ENCODE measurements at places on chromosomes 5 and 9.

GRCh38 chr5:138369261-138369660 lies 16.8 kb downstream of the KDM3B start:
- no peak for DNase-seq

- no peak for DNase-seq
These were observed 1.9 kb downstream of the GAPT start for GRCh38 chr5:58493141-58493540.

- no peak for DNase-seq
These were observed 422.9 kb downstream of the EBF1 start for GRCh38 chr5:158676642-158677469.

- no peak for DNase-seq
These were observed 363.8 kb downstream of the LRRC70 start for GRCh38 chr5:62942384-62942783.

- DNase-seq: no peak
These were observed 461.9 kb downstream of the EFNA5 start for GRCh38 chr5:107208867-107209266.

- no peak for DNase-seq
These were observed 104.2 kb downstream of the SNX18 start for GRCh38 chr5:54621709-54622108.

- DNase-seq: no peak
These were observed 2.1 kb upstream of the MARCHF6 start for GRCh38 chr5:10351199-10351905.

GRCh38 chr5:20618340-20618739 lies 630.3 kb upstream of the CDH18 start:
- no peak for DNase-seq

GRCh38 chr5:6069496-6070185 lies 308.7 kb downstream of the MED10 start:
- no peak for DNase-seq

DNA sequence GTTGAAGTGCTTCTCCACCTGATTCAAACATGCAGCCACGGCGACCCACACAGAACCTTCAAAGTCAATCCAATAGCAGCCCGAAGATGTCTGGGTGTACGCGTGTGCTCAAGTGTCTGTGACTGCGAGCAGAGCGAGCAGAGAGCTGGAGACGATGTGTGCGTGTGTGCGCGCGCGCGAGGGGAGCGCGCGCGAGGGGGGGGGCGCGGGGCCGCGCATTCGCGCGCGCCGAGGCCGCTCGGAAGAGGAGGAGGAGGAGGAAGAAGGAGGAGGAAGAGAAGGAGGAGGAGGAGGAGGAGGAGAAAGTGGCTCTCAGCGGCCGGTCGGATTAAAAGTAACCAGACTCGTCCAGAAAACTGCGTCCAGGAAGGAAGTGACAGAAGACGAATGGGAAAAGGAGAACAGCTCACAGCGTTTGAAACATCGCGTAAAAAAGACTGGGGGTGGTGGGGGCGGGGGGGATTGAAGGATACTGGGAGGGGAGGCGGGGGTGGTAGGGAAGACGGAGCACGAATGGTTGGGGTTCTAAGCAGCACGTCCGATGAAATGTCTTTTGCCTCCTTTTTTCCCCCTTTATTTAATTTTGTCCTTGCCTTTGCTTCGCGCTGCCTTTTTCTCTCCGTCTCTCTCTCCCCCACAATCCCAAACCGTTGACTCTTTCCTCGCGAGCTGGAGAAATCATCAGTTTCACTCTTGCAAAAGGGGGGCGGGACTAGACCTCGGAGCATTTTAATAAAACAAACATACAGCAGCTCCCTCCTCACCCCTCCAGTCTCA lies at the start of gene MEF2C:
Gene MEF2C, minus strand, starts transcription at position 126 of the 777 bp plus-strand sequence. CDS start 59,396 bp downstream, outside the sequence.
- no peak for DNase-seq

DNA sequence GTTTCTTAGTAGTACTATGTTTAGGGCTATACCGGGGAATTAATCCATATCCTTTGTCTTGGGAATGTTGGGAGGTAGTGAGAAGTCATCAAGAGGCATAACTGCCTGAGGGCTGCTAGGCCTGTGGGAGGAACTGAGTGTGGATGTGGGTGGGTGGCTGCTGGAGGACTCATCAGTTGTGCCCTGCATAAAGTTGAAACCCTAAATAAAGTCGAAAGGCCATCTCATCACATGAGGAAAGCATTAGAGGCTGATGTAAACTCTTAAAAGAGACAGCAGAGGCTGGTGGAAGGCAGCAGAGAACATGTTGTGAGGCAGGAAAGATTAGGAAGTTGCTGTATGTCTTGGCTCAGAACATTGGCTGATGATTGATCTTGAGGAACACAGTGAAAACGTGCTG lies 143.8 kb downstream of the MAST4 start:
- DNase-seq: no peak

- no peak for DNase-seq
These were observed 398.1 kb downstream of the MAN2A1 start for GRCh38 chr5:110087829-110088228.

DNA sequence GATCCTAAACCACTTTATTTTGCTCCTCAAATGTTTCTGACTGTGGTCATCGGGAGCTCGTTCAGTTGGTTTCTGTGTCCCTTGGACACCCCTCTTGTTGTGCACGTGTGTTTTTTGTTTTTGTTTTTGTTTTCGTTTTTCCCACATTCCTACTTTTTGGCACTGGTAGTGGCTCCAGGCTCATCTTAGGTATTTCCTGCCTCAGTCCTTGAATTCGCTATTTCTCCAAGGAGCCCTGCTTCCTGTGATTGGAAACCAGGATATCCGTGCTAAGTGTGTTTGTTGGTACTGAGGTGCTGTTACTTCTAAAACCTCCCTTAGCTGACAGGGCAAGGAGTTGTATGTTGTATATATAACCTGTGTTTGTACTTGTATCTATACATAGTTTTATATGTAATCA lies 5.9 kb downstream of the HMCN2 start:
- DNase-seq: no peak

- no peak for DNase-seq
These were observed 86.3 kb upstream of the GRHPR start for GRCh38 chr9:37336150-37336549.

- no peak for DNase-seq
These were observed 190.6 kb upstream of the MSX2 start for GRCh38 chr5:174533751-174534241.

DNA sequence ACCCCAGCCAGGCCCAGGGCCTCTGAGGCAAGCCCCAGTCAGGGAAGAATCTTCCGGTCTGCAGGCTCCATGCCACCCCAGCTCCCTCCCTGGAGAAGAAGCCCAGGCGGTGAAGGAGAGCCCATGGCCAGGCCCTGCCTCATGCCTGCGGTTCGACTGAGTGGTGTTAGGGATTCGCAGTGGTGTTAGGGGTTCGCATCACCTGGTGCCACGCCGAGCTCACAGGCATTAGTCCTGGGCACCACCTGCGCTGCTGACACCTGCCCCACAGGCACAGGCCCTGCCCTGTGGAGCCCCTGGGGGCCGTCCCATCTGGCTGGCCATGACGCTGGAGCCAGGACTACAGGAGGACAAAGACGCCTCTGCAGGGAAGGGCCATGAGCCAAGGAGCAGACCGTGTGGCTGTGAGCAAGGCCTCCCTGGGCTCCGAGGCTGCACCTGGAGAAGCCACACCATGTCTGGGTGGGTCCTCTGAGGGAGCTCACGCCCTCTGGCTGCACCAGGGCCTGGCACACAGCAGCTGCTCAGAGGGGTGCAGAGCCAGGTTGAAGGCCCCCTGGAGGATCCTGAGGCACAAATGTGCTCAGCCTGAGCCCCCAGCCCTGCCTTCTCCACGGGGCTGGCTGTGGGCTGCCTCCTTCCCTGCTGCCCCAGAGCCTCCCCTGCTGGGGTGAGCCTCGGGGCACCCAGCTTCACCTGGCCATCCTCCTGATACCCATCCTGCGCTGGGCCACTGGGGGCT lies 27.6 kb upstream of the RNF130 start:
- DNase-seq: no peak

DNA sequence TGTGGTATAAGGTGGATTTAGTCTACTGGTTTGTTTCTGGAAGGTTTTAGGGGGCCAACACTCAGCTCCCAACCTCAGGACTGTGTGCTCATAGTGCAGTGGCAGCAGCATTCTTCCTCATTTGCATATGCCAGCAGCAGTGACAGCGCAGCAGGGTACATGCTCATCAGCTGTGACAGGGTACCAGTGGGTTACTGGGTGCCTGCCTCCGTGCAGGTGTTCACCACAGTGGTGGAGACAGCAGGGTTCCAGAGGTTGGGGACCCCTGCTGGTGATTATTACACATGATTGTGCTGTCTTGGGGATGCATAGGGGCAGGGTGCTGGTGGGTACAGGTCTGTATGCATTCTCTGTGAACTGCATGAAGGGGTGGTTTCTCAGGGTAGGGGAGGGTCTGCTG lies 45.5 kb upstream of the IFNE start:
- no peak for DNase-seq

DNA sequence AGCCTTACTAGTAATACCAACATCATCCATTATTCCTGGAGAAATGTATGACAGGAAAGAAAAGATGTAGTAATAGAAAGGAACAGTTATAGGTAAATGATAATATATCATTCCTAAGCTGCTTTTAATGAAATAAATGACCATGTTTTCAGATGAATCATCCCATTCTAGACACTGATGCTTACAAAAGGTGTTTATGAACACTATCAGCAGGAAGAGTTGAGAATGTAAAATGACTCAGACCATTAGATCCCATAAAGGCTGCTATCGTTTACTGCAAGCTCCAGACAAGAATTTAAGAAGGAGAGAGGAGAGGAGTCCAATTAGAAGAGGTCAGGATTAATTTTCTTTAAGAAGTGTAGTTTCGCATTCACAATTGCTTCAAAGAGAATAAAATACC lies 1033.5 kb downstream of the EFNA5 start:
- no peak for DNase-seq

GRCh38 chr5:60597572-60598320 lies 102.2 kb downstream of the DEPDC1B start:
- no peak for DNase-seq

- no peak for DNase-seq
These were observed 159.4 kb upstream of the FST start for GRCh38 chr5:53321073-53321472.

GRCh38 chr9:131697908-131698617 lies 41.8 kb downstream of the RAPGEF1 start:
- no peak for DNase-seq

DNA sequence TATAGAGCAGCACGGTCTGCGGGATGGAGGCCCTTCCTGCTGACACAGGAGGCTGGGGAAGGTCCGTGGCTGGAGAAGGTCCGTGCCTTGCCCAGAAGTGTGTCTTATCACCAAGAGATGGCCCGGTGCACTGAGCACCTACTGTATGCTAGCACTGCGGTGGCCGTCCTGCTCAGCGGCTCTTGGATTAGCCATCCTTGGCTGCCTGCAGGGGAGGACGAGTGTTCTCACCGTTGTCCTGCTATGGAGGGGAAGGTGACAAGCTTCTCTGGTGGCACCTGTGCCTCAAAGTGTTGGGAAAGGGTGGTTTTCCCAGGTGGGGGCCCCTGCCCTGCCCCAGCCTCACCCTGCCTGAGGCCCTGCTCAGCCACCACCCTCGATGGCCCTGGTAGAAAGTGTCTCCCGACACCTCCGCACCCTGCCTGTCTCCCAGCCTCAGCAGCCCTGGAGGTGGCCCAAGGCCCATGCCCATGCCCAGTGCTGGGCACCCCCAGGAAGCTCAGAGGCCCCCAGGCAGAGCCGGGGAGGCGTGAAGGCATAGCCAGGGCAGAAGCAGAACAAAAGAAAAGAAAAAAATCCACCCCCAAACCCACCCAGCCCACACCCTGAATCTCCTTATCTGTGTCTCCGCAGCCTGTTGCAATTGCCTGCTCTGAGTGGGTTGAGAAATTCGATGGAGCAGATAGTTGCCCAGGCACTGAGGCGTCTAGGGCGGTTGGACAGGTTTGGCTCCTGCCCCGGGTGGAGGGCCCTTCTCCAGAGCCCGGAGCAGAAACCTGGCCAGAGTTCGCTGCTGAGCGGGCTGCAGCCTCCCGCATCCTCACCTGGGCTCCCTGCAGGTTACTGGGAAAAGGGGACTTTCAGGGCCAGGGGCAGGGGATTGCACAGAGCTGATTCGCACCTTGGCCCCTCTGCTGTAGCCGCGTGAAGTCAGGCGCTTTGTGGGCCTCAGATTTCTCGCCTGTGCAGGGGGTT lies 30.5 kb downstream of the RXRA start:
- no peak for DNase-seq

DNA sequence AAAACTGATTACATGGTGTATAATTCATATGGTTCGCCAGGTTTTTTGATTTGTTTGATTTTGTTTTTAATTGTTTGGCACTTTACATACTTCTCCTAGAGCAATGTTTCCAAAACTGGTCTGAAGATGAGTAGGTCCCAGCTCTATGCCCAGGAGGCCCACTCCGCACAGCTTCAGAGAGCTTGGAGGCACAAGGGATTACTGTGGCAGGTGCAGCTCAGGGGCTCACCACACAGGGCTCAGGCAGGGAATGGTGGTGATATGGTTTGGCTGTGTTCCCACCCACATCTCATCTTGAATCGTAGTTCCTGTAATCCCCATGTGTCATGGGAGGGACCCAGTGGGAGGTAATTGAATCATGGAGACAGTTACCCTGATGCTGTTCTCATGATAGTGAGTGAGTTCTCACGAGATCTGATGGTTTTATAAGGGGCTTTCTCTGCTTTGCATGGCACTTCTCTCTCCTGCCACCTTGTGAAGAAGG lies 296.6 kb downstream of the MED10 start:
- no peak for DNase-seq

DNA sequence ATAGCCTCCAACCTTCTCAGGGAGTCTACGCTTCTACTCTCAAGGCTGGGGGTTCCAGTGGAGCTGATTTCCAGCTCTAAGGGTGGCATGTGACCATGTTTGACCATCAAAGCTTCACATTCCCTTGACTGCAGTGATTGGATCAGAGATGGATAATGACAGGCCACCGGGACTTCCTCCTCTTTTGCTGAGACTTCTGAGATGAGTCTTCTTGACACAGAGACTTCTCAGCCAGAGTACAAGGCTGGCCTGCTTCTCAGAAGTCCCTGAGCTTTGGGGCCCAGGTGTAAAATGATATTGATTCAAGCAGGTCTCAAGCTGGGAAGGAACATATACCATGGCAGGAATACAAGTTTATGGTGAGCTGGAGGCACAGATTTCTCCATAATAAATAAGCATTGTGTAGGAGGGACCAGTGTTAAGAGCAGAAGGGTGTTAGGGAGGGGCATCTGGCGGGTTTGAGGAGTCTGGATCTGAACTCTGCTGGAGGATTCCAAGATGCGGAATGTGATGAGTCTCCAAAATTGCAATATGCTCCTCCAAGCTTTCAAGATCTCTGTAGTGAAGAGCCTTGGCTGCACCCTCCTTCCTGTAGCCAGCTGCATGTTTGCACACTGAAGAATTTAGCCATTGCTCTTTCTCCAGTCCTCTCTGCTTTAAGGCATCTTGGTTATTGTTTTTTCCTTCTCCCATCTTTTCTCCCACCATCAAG lies 41.7 kb upstream of the HSD17B4 start:
- no peak for DNase-seq

DNA sequence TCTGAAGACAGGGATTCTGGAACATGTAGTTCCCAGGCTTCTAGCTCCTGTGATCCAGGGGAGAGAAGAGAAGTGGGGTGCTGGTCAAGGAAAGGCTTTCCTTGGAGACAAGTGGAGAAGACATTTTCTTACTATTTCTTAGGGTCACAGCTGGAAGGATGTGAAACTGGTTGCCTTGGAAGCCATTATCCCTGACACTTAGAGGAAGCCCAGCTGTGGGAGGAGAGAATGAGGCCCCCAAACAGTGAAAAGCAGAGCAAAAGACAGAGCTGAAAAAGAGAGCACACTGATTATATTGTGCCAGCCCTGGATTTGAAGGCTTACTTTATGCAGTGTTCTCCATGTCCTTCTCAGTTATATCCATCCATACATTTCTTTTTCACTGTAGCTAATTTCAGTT lies 17.5 kb upstream of the SHB start:
- DNase-seq: no peak

- no peak for DNase-seq
These were observed 559.2 kb downstream of the PSAT1 start for GRCh38 chr9:78856144-78856543.

GRCh38 chr9:84711936-84712335 lies 42.4 kb downstream of the NTRK2 start:
- DNase-seq: no peak
